T47D (cell line): ENCODE measurements at places on chromosomes 2 and 18.

- DNase-seq: no peak
Observed at GRCh38 chr2:42046819-42047487, 868 bp upstream of the PKDCC start.

- no peak for DNase-seq
Observed at GRCh38 chr2:33038799-33039198, 92.0 kb downstream of the LTBP1 start.

DNA sequence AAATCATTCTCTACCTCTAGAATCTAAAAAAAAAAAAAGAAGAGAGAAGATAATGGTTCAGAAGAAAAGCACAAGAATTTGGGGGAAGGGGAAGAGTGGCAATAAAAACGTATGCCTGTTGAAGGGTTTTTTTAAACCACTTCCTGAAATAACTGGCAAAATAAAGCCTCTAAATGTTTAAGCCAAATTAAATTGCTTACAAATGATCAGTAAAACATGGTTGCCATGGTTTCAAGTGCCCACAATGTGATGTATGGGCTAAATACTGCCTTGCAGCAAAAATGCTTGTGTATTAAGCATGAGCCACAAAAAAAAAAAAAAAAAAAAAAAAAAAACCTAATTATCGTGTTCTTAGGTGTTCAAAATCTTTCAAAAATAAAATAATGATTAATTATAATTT, 60.8 kb downstream of the RBM43 start:
- no peak for DNase-seq

DNA sequence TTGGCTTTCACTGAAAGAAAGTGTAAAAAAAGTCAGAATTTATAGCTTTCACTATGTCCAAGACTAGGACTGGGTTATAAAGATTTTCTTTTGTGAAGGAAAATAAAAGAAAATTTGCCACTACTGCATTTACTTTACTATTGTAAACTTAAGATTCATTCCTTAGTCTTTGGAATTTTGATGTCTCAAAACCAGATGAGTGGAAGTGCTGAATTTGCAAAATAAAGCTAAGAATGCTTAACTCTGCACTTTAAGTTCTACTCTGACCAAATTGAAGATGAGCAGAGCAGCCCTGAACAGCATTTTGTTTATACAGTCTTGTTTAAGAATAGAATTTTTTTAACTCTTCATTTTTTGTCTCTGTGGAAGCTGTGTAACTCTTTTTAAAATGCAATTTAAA, 102.4 kb downstream of the ICA1L start:
- no peak for DNase-seq

DNA sequence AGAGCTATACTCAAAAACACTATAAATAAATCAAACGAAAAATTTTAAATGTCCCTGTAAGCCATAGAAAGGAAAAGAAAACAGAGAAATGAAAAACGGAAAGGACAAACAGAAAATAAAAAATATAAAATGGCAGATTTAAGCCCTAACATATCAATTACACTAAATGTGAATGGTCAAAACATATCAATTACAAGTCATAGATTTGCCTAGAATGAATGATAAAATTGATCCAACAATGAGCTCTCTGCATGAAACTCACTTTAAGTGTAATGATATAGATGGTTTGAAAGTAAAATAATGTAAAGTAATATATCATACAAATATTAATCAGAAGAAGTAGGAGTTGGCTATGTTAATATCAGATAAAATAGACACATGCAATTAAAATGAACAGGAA, 54.2 kb upstream of the TCF4 start:
- no peak for DNase-seq

- DNase-seq: no peak
Observed at GRCh38 chr18:26543373-26543772, 5.0 kb downstream of the KCTD1 start.
